ENCODE measurements at places on chromosomes 7 and 10. TPM values are rescaled to one million over a fixed set of nuclear protein-coding genes. Genes with fewer than 3 reads are reported as not detected.

Gene PRPS1L1
- not detected for total RNA-seq

Gene PRKCQ
- 9.0 TPM for total RNA-seq

DNA sequence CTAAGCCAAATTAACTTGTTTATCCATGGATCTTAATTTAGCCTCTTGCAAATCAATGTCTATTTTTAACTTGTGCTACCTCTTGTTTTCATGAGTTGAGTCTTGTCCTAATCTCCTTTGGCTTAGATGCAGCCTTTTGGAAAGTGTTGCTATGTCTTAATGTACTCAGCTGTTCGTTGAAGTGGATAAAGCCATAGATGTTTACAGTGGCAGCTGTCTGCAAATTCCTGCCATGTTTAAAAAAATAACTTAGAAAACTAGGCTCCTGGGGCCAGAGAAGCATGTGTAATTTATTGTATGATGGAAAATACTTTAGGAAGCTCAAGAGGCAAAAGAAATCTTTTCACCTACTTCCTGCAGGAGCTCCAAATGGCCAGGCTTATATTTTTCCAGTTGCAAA lies 253.1 kb upstream of the RHOBTB1 start:
- no peak for DNase-seq

DNA sequence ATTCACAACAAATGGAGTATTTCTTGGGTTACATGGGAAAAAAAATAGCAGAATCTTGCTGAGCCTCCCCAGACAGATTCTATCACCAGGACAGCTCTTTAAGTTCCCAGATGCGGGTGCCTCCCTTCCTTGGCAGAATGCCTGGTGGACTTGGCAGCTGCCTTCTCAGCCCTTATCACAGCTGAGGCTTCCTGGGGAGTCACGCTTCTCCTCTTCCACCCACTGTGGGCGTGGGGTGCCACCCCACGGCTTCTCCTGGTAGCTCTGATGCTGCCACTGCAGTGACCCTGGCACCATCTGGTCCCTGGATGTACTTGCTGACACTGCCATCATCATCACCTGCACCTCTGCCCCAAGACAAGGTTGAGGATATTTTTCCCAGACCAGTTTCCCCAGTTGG lies 16.2 kb upstream of the NME8 start:
- no peak for DNase-seq

GRCh38 chr10:119859420-119860258 lies 13.0 kb downstream of the MCMBP start:
- no peak for DNase-seq

All from spinal cord (tissue), 10 donors.